Stimulated activated CD8-positive, alpha-beta memory T cell treated with anti-CD3 and anti-CD28 coated beads, Interleukin-15, amount 100 ng/mL, for 4 hours (primary cell): ENCODE measurements at places on chromosomes 6 and 20.

- DNase-seq, result no peak
These were observed 98.2 kb downstream of the PSMG4 start for GRCh38 chr6:3356824-3357420.

DNA sequence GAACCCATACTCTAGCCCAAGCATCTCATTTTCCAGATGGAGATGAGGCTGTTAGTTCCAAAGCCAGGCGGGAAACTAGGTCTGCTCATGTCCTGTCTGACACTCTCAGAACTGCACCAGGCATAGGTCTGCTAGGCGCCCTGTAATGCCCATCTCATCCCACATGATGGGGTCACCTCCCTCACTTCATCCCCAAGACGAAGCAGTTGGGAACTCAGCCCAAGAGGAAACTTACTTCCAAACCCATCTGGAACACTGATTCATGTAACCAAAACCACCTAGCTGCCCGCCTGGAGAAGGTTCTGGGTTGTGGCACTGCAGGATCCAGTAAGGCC, 119.4 kb upstream of the PRND start:
- no peak for DNase-seq

DNA sequence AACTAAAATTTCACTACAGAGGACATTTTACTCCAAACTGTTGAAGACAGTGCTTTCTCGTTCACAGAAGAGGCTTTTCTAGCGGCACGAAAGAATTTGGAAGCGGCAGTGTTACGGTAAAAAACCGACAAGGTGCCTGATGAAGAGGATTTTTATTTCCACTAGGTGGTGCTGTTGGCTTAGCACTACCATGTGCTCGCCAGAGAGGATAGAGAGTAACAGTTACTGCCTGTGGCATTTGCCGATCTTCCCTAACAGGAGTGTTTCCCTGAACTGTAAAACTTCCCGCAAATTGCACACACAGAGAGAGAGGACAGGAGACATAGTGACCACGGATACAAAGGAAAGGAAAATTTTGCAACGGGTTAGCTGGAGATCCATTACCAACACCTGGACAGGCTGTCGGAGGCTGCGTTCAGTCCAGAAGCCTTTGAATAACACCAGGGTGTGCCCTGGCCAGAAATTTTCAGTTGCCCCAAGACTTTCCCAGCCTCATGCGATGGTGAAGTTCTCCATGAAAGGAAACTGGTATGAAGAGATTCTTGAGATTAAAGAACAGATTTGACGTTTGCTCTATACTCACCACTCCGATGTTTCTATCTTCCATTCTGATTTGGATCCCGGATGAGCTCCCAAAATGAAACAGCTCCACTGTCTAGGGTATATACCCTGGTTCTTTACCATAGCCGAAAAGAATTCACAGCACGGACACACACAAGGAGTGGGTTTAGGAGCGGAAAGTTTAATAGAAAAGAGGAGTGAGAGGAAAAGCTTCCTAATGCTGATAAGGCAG, 48.1 kb downstream of the HLA-DPB1 start:
- DNase-seq, result no peak

- DNase-seq, result no peak
These were observed 19.0 kb downstream of the HIVEP1 start for GRCh38 chr6:12030993-12031550.

- no peak for DNase-seq
These were observed 254.7 kb downstream of the ARHGAP18 start for GRCh38 chr6:129455126-129455769.

DNA sequence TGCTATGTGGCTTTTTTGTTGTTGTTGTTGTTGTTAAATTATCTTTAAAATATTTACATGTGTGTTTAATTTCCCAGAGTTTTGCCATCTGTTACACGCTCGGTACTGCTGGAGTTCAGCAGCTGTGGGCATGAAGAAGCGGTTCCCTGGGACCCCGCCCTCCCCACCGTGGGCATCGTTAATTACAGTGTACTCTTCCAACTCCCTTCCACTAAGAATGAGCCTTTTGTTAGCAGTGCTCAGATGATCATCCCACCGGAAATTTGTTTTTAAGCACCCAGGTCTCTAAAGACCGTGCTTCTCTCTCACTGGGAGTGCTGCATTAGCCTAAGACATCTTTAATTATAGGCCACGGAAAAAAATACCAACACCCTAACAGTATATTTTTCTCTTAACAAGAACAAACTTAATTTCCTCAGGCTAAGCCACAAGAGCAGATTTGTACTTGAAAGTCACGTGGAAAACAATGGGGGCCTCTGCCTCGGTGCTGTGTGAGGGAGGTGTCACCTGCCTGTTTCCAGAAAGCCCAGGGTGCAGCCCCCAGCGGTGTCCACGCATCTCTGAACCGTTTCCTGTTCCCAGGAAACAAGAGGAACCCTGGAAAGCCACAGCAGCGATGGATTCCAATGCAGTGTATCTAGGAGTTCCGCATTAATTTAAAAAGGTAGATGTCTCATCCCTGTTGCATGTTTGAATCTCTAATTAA, 113.3 kb upstream of the FRMD1 start:
- DNase-seq, result no peak

- no peak for DNase-seq
These were observed 103.3 kb downstream of the IBTK start for GRCh38 chr6:82144007-82144851.

GRCh38 chr6:41451039-41451438, 95.1 kb upstream of the FOXP4 start:
- no peak for DNase-seq

GRCh38 chr20:48891235-48892048, 30.1 kb upstream of the ARFGEF2 start:
- DNase-seq, result no peak

- DNase-seq, result no peak
These were observed 1.1 kb downstream of the RNF144B start for GRCh38 chr6:18388271-18388670.

- no peak for DNase-seq
These were observed 60.6 kb upstream of the NCOA3 start for GRCh38 chr20:47440857-47441773.

- no peak for DNase-seq
These were observed 84.9 kb upstream of the EEF1E1 start for GRCh38 chr6:8187209-8187608.

- no peak for DNase-seq
These were observed 93.0 kb downstream of the BCAS1 start for GRCh38 chr20:53977391-53977790.

DNA sequence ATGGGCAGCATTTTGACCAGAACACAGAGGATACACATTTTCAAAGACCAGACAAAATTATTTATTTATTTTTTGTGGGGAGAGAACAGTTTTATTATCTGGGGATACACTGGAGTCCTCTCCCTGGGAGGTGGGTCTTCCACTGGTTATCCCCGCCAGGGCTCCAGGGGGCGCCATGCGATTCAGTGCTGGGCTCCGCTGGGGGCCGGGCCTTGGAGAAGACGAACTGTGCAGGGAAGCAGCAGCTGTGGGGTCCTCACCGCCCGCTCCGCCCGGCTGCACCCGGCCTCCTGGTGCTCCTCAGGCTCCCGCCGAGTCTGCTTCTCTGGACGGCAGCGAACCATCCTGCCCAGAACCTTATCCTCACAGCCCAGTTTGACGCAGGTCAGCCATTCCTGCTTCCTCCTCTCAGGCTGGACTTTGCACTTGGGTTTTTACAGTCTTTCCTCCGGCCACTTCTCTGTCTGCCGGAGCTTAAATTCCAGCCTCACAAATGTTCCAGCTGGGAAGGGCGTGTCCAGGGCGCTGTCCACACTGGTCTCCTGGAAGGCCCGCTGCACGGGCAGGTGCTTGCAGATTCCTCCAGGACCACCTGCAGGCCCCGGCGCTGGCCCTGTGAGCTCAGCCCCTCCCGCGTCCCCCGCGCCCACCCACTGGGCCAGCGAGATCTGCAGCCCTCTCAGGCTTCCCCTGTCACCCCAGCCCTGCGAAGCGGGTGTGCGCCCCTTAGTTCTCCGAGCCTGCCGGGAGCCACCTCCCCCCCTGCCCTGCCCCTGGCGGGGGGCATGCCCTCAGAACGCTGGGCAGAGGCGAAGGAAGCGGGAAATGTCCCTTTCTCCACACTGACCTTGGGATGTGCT, 1830.0 kb upstream of the DEFB115 start:
- no peak for DNase-seq

DNA sequence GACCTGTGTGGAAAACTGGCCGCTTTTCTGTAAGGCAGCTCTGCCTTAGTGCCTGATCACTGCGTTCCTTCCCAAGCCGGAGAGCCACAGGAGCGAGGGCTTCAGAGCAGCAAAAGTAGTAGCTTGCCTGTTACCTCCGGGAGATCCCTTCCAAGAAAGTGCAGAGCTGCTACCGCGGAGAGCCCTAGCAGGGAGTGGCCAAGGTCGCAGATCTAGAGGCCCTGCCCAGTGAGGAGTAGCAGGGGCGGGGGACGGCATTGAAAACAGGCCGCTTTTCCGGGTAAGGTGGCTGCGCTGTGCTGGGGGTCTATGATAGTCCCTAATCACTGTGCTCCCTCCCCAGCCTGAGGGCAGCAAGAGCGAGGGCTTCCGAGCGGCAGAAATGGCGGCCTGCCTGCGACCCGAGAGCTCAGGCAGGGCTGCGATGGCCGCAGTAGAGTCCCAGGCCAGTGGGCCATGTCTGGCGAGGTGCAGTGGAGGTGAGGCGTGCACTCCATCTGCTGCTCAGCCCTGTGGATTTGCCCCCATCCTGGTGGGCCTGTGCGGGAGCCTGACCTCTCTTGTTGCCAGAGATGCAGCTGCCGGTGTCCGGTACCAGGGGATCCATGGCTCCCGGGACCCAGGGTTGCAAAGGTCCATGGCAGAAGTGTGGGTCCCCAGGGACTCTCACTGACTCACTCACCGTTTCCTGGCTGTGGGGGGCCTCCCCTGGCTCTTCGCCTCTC, 67.3 kb downstream of the KLHL32 start:
- no peak for DNase-seq

DNA sequence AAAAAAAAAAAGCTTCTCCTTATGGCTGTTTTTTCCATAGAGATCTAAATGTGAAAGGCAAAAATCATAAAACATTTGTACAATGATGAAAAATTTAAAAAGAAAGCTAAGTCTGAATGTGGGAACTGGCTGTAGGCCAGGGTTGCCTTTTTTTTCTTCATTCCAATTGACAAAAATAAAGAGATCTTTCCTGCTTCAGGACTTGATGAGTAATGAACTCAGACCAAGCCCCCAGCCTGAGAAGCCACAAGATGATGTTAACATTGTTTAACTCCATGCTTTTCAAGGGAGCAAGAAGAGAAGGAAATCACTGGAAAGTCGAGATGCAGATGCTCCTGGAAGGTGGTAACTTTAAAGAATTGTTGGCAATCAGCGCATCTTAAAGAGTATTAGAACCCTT, 41.4 kb downstream of the TRMT6 start:
- no peak for DNase-seq

DNA sequence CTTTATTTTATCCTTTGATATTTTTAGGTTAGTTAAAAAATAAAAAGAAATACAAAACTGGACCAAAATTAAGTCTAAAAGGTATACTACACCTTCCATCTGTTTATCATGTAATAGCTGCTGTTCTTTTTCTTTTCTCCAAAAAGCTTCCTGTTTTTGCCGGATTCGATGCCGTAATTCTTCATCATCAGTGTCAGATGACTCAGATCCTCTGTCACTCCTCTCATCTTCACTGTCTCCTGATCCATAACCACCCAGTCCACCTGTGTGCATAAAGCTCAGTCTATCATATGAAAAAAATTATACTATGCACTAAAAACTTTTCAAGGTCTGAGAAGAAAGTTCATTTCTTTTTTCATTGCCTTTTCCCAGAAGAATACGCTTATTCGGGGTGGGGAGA, 8.5 kb upstream of the COQ3 start:
- no peak for DNase-seq

DNA sequence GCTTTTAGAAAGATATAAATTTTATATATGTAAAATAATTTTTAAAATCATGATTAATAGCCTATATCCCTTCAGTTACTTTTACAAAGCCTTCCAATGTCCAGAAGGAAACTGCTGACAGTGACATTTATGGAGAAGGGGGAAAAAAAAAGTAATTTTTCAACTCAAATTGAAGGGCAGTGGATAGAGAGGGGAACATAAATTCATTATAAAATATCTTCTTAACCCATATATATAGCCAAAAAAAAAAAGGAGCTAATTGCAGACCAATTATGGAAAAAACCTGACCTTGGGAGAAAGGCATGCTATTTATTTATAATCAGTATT, 392.9 kb downstream of the PLCB1 start:
- no peak for DNase-seq
